ENCODE measurements at places on chromosomes 3 and 15.
A peak's percentile ranks its signal among the peaks of the same experiment; 100 is the strongest.

DNA sequence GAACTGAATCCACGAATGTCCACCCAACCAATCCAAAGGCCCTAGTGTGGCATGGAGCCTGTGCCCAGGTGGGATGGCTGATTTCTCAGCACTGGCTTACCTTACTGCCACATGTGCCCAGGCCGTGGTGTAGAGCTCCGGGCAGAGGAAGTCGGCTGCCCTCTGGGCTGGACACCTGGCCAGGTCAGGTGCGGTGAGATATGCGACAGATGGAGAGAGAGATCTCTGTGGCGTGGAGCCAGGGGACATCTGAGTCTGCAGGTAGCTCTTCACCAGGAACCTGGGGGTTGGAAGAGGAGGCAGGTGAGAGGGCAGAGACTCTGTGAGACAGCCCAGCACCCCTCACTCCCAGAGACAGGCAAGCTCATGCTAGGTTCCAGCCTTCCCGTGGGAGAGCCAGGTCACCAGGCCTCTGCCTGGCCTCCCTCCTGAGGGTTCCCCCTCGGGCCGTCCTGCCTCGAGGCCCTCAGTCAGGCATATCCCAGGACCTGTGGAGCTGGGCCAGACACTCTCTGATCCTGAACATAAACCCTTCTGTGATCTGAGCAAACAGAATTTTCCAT lies 12.6 kb downstream of the ACOX2 start:
- no peak for DNase-seq

GRCh38 chr3:189555558-189555881 lies 75.7 kb upstream of the TP63 start:
- no peak for DNase-seq

GRCh38 chr3:45273681-45274515 lies 47.8 kb upstream of the TMEM158 start:
- DNase-seq: no peak

GRCh38 chr3:10937141-10937825 lies 55.3 kb upstream of the SLC6A1 start:
- DNase-seq: no peak

GRCh38 chr3:66980791-66981190 lies 17.3 kb upstream of the KBTBD8 start:
- no peak for DNase-seq

- DNase-seq: no peak
Measured at GRCh38 chr3:4818986-4819693, 160.1 kb upstream of the BHLHE40 start.

DNA sequence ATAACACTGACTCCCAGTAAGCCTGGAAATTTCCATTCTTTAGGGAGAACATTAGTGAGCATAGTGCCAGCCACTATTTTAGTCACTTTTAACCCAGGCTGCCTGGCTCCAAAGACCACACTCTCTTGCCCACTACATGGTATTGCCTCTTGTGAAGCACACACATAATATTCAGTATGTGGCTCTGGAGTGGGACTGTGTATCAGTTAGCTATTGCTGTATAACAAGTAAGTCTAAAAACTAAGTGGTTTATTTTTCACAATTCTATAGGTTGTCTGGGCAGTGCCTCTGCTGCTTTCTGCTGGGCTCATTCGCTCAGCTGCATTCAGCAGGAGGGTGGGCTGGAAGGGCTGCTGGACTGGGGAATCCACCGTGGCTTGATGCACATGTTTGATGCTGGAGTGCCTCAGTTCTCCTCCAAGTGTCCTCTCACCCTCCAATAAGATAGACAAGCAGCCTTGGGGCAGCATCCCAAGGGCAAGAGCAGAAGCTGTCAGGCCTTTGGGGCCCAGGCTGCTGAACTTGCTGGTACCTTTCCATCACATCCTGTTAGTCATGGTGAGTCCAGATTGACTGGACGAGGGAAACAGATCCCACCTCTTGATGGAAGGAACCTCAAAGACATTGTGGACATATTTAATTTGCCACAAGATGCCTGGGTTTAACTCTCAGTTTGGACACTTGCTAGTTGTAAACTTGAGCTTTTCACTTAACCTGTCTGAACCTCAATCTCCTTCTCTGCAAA lies 66.6 kb upstream of the TLE3 start:
- no peak for DNase-seq

GRCh38 chr15:39400821-39401550 lies 179.9 kb upstream of the THBS1 start:
- no peak for DNase-seq

GRCh38 chr15:94080416-94080815 lies 150.9 kb upstream of the MCTP2 start:
- no peak for DNase-seq

GRCh38 chr3:126352476-126353454 lies 4.4 kb downstream of the KLF15 start:
- no peak for DNase-seq

DNA sequence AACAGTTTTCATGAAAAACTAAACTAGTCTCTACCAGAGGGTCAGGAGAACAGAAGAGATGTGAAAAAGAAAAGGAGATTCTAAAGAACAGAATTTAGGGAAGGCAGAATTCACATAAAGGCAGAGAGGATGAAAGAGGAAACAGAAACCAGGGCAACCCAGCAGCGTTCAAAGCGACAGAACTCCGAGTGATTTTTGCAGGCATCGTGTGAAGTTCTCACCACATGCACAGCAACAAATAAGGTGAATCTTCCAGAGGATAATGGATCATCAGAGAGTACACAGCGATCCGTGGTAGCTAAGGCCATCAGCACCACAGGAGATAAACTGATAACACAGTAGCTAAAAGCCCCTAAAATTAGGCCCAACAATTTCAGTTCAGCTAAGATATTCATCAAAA lies 250.8 kb upstream of the THBS1 start:
- no peak for DNase-seq

DNA sequence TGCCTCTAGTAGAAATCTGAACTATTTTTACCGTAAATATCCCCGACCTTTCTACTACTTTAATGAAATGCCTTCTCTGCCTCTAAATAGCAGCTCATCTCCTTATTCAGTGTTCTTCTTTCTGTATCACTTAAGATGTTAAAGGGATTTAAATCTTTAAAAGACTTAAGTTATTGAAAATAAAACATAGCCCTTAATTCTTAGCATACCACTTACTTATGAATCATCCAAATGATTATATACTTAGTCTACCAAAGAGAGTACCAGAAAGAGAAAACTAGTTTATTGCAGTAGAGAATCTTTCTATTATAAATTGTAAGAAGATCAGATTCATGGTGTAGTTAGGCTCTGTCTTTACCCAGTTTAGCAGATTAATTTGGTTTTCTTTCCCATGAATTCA lies 802.0 kb downstream of the TBL1XR1 start:
- no peak for DNase-seq

- DNase-seq: no peak
Measured at GRCh38 chr3:38519000-38519399, 22.9 kb downstream of the EXOG start.

DNA sequence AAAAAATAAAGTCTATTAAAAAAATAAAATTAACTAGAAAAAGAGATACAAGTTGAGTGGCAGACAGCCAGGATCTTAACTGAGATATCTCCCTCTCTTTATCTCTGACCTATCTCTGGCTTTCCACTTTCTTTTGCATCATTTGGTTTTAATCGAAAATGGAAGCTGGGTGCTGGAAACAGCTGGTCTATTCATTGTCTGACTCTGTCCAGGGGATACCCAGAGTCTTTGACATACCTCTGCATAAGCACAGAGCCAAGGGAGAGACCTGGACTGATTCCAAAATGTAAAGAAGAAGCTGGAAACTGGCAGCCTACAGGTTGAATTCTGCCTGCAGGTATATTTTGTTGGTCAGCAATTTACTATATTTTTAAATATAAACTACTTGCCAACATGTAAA lies 29.6 kb upstream of the CRBN start:
- DNase-seq: no peak

GRCh38 chr15:30953183-30953582 lies 38.2 kb downstream of the MTMR10 start:
- DNase-seq: no peak

DNA sequence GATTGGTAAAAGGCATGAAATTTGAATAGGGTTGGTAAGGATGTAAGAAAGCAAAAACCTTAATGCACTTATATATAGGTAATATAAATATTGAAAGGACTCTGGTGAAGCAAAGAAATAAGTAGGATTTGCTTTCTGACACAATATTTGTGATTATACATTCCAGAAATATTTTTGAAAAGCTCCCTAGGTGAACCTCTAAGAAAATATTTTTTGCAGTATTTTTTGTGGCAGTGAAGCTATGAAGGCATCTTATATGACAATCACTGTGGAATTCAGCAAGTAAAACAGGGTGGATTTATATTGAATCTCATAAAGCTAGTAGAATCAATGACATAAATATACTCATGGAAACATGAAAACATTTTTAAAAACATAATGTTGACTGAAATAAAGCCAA lies 119.6 kb upstream of the EPHA3 start:
- DNase-seq: no peak

DNA sequence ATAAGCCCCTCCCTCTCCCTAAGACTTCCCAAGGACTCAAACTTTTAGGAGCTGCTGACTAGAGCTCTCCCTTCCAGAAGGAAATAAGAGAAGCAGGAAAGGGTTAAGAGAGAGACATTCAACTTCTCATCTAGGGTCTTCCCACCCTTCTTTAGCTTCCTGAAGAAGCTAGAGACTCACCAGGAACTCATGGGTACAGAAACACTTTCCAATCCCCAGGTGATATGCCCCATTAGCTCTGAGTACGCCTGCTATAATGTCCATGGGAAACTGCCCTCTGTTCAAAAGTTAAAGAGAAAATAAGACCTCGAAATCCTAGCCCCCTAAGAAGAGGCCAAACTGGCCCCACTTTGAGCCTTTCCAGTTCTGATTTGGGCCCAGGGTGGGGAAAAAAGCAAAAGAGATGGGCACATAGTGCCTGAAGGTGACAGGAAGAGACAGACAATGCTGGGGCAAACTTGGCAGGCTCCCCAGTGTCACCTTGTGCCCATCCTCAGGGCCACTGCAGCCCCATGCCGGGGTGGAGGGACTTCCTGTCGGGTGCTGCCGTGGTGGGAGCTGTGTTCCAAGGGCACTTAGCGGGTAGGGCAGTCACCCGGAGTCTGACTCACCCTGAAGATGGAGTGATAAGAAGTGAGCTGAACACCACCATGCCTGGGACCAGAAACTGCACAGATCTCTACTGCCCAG lies 29.5 kb downstream of the CCDC12 start:
- DNase-seq: peak; percentile 70

GRCh38 chr15:22959321-22960101 lies 20.7 kb downstream of the CYFIP1 start:
- DNase-seq: no peak

DNA sequence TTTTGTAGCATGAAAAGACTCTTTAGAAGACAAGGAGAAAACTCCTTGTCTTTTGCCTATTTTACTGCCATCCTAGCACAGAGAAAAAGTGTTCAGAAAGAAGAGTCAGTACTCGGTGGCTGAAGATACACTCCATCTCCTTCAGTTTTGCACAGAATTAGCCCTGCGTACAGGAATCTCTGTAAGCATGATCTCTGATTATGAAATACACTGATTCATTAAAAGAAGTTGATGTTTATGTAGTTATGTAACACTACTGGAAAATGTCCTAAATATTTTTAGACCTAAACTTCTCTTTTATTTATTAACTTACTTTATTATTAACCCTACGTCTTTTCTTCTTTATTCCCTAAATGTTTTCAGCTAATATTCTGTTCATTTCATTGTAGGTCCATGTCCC lies 138.4 kb downstream of the LEKR1 start:
- DNase-seq: no peak

DNA sequence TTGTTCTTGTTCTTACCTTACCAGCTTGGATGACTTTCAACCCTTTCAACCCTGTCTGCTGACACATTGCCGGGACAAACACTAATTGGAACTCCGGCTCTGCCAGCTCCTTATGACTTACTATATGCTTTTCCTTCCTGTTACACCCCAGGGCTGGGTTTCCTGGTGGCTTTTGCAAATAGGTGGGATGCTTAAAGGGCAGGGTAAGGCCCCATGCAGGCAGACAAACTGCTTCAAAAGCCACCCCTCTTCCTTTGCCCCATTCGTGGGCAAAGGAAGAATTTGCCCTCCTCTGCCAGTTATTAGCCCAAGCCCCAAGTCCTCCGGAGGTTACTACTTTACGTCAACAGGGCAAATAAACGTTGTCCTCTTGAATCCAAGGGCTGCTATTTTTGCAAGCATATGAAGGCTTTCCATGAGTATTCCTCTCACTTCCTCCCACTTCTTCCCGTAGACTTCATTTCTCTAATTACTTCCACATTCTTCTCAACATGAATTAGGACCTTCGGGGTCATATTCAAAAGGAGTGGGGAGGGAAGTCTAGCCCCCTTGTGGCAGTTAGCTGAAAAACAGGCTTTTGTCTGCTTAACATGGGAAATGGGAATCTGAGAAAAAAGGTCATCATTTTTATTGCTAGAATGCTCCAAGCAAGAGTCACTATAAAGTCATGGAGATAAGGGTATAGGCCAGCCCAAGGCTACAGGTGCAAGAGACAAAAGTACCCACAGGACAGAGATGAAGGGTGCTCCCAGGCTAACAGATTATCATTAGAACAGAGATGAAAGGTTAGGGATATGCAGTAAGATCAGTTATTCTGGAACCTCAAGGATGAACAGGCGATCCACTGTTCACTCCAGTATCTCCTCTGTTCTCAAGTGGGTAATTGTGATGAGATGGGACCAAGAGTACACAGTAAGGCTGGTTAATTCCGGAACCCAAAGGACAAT lies 56.3 kb upstream of the FSTL1 start:
- peak; percentile 74 for DNase-seq

GRCh38 chr3:88616413-88616812 lies 466.7 kb downstream of the C3orf38 start:
- no peak for DNase-seq

DNA sequence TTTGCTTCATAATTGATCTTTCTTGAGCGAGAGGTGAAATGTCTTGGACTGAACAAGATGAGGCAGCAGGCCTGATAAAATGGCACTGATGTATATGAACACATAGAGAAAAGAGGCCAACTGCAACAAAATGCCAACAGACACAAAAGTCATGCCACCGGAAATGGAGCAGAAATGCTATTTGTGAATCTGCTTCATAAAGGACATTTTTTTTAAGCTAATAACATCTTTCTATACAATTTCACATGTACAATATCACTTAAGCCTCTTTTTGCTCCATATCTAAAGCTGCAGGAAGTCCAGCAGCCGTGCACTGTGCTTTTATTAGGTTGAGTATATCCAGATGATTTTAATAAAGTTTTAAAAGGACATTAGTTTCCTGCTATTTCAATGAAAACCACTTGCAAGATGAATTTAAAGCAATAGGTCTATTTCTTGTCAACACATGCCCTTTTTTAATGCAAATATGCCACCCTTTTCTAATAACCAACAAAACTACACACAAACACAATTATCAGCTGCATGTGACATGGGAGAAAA lies 169.2 kb upstream of the ADAMTS9 start:
- no peak for DNase-seq

DNA sequence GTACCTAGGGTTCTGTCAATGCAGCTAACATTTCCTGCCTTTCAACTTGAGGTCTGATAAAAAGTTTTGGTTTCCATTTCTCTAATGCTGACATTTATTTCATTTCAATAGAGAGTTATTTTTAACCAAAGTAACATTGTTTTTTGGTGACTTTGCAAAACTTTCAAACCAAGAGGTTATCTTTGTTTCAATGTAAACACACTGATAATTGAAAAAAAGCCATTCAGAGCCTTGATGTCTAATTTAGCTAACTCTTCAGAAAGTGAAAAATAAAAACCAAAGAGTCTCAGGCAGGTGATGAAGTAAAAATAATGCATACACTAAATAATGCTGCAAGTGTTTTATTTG lies 9.6 kb upstream of the TIPARP start:
- DNase-seq: no peak

- no peak for DNase-seq
Measured at GRCh38 chr3:61323094-61323493, 71.8 kb upstream of the FHIT start.

GRCh38 chr3:86969500-86970189 lies 21.3 kb downstream of the VGLL3 start:
- DNase-seq: peak; percentile 38

- no peak for DNase-seq
Measured at GRCh38 chr3:163953526-163953925, 1124.8 kb downstream of the SI start.
